Anterior cingulate cortex (tissue), 58 donors: ENCODE measurements at places on chromosomes 3 and 15.

DNA sequence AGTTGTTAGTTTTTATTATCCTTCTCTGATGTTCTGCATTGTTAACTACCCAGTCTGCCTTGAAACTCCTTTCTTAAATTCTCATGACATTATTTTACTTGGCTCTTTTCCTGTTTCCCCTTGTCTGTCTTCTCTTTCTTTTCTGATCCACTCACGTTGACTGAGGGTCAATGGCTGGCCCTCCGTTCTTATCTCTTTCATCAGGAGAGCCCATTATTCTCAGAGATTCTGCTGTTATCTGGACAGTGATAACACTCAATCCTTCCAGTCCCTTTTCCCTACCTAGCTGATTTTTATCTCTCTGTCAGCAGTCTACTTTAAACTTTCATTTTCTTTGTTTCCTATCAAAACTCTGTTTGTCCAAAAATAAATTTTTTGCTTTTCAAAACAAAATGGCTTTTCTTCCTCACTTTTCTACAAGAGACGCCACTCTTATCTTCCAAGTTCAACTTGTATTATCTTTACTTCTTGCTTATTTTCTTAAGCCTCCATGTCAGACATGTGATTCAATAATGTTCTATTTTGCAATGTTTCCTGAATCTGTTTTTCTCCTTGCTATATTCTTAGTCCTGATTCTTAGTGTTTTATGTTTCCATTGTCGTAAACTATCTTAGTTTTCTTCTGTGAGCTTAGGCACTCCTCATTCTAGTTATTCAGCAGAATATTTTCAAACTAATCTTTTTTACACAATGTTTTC, 120.2 kb downstream of the NEDD4 start:
- no peak for DNase-seq

- no peak for DNase-seq
These were observed 155.3 kb downstream of the TBL1XR1 start for GRCh38 chr3:177041730-177042551.

DNA sequence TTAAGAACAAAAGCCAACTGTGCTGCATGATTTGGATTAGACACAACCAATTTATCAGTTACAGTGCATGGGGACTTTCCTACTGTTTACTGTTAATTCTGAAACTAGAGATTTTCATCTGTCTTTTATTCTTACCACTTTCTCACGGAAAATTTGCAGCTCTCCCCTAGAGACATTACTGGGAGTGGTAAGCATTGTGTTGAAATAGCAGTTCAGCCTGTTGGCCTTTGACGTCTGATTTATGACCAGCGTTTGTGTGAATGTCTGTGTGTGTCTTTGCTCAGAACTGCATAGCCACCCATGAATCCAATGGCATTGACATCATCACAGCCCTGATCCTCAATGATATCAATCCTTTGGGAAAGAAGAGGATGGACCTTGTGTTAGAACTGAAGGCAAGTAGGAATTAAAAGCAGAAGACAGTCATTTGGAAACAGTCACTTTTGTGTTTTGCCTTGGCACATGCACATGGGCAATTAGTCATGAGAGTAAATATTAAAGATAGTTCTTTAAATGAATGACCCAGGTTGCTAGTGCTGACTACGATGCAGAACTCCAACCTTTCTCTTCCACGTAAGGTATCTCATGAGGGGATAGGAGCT, 202.2 kb upstream of the BHLHE40 start:
- DNase-seq: no peak

DNA sequence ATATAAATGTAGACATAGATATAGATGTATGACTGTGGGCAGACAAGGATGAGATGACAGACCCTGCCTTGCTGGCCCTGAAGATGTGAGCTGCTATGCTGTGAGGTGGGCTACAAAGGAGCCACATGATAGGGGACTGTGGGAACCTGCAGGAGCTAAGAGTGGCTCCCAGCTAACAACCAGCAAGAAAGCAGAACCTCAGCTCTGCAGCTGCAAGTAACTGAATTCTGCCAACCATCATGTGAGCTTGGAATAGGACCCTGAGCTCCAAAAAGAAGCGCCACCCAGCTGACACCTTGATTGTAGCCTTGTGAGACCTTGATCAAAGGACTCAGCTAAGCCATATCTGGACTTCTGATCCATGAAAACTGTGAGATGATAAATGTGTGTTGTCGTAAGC, 123.3 kb upstream of the GRM7 start:
- no peak for DNase-seq

DNA sequence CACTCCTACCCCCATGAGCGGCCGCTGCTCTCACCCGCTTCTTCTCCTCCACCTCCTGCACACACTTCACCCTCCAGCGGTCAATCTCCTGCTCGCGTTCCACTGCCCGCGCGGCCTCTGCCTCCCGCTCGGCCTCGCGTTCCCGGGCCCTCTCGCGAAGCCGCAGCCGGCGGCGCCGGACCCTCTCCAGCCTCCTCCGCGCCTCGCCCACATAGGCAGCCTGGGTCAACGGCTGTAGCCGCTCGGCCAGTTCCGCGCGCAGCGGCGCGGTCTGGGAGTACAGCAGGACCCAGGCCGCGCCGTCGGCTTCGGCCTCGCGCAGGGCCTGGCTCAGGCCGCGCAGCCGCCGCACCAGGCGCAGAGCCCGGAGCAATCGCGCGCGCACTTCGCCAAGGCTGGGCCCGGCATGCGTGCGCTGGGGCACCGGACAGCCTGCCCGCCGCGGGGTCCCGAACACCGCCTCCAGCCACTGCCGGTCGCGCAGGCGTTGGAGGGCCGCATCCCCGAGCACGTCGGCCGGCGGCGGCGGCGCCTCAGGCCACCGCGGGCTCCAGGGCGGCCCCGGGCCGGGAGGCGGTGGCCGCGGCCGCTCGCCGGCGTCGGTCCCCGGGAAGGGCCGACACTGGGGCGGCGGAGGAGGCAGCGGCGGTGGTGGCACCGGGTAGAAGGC, 595 bp downstream of the PDCD7 start:
- DNase-seq: peak; percentile 16

GRCh38 chr15:80550219-80550907, 144.7 kb upstream of the ABHD17C start:
- DNase-seq: no peak

GRCh38 chr3:65497236-65497635, 541.5 kb downstream of the MAGI1 start:
- no peak for DNase-seq

DNA sequence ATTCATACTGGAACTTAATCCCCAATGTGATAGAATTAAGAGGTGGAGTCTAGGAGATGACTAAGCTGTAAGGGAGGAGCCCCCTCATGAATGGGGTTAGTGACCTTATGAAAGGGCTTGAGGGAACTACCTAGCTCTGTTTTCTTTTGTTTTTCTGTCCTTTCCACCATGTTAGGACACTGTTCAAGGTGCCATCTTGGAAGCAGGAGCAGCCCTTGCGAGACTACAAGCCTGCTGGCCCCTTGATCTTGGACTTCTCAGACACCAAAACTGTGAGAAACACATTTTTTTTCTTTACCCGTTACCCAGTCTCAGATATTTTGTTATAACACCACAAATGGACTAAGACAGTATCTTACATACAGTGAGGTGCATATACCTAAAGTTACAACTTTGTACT, 26.5 kb downstream of the GOLGA6A start:
- no peak for DNase-seq

GRCh38 chr15:78739996-78740903, 71.0 kb downstream of the ADAMTS7 start:
- no peak for DNase-seq

DNA sequence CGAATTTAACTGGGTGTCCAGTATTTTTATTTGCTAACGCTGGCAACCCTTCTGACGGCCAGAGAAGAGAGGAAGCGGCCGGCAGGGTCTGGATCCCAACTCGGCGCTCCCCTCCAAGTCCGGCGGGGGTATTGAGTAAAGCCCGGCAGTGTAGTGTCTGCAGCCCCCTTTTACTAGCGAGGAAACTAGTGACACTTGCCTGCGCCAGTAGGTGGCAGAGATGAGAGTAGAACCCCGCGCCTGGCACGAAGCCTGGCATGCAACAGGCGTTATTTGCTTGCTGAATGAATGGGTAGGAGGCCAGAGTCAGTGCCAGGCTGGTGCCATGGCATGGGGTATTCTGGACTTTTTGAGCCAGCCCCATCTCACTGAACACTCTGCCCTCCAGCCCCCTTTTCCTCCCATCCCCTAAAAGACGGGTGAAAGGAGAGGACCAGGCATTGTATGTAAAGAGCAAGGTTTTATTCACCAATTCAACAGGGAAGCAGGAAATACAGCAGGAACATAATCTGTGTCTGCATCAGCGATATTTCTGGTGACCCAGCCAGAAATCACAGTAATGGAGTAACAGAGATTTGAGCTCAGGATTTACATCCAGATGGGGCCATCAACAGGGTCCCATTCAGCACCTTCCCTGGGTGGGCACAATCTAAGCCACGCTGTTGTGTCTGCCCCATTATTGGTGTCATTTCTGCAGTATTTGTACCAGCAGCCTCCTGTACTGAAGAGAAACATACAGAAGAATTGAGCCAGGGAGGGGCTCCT, 788 bp upstream of the WDR73 start:
- peak; percentile 87 for DNase-seq

DNA sequence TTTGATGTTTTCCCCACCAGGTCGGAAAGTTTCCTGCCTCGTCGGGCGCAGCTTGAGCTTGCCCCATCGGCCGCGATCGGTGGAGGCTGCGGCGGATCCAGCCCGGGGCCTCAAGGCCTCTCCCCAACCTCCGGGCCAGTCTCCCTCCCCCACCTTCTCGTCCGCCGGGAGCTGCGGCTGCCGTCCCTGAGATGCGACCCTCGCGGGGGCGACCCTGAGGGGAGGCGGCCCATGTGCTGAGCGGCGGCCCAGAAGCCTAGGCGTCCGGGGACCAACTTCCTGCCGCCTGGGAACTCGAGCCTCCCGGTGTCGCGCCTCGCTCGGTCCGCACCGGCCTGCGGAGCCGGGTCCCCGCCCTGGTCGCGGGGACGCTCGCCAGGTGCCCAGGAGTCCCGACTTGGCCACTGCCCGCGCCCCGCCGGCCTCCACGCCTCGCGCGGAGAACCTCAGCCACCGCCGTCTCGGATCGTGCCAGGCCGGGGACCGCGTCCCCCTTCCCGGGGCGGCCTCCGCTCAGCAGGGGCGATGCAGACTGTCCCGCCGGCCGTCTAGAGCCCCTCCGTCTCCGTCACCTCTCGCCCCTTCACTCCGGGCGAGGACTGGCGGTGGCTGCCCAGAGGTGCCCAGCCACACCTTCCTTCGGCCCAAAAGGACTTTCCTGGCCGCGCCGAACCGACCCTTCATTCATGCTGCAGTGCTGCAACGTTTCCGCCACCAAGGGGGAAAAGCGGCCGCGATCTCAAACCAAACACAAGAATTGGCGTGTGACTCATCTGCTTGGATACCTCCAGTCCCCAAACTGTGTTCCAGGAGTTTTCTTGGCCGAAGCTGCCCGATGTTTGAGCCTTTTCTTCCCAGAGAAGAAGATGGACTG, 656 bp downstream of the SLMAP start:
- DNase-seq: no peak

GRCh38 chr15:45205192-45205591, 17.4 kb upstream of the SHF start:
- peak; percentile 26 for DNase-seq

DNA sequence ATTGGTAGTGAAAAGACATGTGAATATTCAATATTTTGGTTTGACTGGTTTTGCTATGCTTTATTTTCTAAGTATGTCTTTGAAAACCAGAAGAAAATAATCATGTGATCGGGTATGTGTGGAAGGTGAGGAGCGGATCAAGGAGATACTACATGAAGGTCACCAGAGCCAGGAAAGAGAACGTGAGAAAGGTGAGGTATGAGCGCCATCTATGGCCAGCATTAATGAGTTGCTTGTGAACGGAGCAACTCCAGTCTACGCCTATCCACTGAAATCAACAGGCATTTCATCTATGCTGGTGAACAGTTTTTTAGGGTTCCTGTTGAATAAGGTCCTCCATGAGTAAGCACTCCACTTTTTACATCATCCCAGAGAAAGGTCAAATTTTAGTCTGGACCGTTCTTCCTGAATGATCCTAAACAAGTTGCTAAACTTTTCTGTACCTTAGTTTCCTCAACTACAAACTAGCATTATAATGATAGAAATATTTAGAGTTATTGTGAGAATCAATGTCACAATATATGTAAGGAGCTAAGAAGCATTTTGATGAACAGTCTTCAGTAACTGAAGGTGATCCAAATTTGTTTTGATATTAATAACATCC, 1435.2 kb upstream of the CADM2 start:
- no peak for DNase-seq

- no peak for DNase-seq
These were observed 89.3 kb downstream of the OTOL1 start for GRCh38 chr3:161585922-161586321.

DNA sequence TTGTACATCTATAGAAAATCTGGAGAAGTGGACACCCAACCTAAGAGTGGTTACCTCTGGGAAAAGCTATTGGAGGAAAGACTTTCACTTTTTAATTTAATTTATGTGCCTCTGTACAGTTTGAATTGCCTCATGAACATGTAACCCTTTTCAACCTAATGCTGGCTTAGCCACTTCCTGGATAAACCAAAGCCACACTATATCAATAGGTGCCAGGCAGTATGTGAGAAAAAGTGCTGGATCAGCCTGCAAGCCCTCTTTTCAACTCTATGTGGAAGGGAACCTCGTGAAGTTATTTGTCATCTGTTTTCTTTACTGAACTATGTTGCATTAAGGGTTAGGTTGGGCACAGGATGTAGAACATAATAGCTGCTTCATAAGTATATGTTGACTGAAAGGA, 9.3 kb upstream of the TOPAZ1 start:
- no peak for DNase-seq

GRCh38 chr15:39874890-39875549, 45.0 kb downstream of the GPR176 start:
- no peak for DNase-seq

DNA sequence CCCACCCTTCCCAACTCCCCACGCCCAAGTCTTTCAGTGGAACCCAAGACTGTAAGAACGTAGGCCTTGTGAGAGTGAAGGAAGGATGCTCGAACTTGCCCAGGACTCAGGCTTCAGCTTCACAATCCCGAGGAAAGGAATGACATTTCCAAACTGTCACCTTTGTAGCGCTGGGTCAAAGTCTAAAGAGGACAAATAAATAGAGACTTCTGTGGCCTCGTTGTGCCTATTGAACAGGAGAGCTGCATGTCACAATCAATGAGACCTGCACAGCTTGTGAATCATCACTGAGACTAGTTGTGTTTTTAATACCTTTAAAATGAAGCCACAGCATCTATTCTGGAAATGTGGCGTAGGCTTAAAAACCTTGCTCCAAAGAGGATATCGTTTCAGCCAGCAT, 222.8 kb upstream of the ST8SIA2 start:
- DNase-seq: no peak

DNA sequence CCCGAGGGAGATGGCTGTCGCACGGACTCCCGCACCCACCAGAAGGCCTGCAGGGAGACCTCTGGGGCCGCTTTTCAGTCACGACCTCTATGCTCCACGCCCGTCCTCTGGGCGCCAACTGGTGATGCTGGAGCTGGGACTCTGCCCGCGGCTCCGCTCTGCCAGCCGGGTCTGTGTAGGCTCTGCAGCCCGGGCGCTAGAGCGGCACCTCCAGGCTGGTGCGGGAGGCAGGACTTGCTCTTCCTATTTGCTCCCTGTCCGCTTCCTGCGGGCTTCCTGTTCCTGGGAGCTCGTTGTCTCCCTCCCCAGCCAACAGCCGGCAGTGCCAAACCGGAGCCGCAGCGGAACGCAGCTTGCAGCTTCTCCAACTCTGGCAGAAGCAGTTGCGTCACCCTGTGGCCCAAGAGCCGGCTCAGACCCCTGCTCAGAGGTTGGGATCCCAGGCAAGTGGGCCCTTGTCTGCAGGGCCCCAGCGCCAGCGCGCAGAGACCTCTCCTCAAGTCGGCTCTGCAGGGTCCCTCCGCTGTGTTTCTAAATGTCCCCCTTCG, 285.9 kb downstream of the XXYLT1 start:
- DNase-seq: no peak

- no peak for DNase-seq
These were observed 19.1 kb upstream of the ATP13A3 start for GRCh38 chr3:194505791-194506415.

GRCh38 chr3:118988198-118989130, 46.2 kb downstream of the IGSF11 start:
- DNase-seq: no peak
